Mesendoderm (in vitro differentiated cells): ENCODE measurements at places on chromosomes 16 and 17.

- peak; percentile 92 for DNase-seq
These were observed at the start of gene NAE1 for GRCh38 chr16:66830422-66831404. NAE1 (minus strand) TSS chr16:66830976; CDS start chr16:66830899, 77 bp downstream.

DNA sequence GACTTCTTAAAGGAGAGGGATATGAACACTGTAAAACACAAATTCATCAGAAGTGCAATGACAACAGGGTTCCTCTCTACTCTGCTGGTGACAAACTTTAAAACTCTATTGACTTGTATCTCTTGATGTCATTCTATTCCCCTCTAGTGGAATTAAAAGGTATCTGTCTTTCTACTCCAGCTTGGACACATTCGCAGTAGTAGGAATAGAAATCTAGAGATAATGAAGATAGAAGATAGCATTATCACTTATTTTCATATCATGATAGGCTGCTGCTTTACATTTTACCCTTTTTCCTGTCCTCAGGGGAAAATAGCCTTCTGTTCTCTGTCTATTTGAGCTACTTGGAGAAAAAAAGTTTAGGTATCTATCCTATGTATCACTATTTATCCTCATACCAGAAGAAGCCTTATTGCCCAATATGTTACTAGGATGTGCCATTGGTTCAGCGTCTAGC is 209.6 kb upstream of the CACNG5 start:
- DNase-seq, result peak; percentile 45

- DNase-seq, result peak; percentile 36
These were observed 440 bp downstream of the NPRL3 start for GRCh38 chr16:138049-138417.

GRCh38 chr16:4366016-4366415 is 5.6 kb upstream of the VASN start:
- DNase-seq, result no peak

GRCh38 chr16:4777339-4778049 is 10.5 kb upstream of the ZNF500 start:
- DNase-seq, result no peak

- DNase-seq, result no peak
These were observed 257 bp downstream of the SNAI3 start for GRCh38 chr16:88686062-88686438.

DNA sequence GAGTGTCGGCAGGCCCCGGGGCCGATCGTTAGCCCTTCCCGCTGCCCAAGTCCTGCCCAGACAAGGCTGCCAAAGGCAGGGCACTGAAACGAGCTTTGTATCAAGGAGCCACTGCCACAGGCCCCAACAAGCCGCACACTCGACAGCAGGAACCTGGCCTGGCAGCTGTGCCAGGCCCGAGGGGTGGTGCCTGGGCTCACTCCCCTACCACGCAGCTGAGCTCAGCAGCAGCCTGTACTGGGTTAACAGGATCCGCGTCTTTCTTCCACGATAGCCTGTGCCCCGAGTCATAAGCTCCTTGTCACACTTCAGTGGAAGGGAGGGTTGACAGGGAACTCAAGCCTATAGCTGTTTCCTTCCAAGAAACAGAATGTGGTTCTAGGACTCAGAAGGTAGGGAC is 87.9 kb downstream of the ABR start:
- DNase-seq, result no peak

GRCh38 chr17:63998050-63998720 is at the start of gene PRR29:
PRR29 (plus strand) TSS chr17:63998351; CDS start chr17:63998365, 14 bp downstream.
- DNase-seq, result peak; percentile 85

GRCh38 chr17:73551759-73552158 is 92.5 kb downstream of the SDK2 start:
- DNase-seq, result peak; percentile 65

- peak; percentile 29 for DNase-seq
These were observed 58.2 kb downstream of the STX8 start for GRCh38 chr17:9517396-9517795.

DNA sequence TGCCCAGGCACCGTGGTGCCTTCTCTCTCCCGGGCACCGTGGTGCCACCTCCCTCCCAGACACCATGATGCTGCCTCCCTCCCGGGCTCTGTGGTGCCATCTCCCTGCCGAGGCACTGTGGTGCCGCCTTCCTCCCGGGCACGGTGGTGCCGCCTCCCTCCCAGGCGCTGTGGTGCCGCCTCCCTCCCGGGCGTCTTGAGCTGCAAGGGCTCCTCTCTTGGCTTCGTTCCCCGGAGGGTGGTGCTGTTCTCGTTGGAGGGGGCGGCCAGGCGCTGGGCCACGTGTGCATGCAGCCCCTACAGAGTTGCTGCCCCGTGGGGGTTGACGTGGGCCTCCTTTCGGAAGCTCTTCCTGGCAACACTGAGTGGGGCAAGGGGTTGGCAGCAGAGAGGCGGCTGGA is 8.2 kb downstream of the CENPX start:
- no peak for DNase-seq

GRCh38 chr17:45073414-45074070 is 12.4 kb downstream of the NMT1 start:
- peak; percentile 38 for DNase-seq

- no peak for DNase-seq
These were observed 64.8 kb downstream of the CMIP start for GRCh38 chr16:81509404-81509803.

DNA sequence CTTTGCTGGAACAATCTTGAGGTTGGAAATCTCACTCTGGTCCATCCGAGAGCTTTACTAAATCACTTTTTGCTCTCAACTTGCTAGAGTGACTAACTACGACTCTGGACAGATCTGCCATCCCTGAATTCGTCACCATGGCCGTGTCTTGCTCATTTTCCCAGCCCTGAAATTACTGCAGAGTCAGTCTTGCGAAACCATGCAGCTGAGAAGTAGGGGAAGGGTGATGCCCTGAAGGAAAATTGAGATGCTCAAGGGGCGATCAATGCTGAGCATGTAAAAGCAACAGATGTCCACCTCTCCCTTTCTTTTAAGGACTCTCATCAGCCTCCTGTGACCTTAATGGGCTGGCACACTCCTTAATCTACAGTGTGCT is 18.8 kb downstream of the PCTP start:
- DNase-seq, result no peak

DNA sequence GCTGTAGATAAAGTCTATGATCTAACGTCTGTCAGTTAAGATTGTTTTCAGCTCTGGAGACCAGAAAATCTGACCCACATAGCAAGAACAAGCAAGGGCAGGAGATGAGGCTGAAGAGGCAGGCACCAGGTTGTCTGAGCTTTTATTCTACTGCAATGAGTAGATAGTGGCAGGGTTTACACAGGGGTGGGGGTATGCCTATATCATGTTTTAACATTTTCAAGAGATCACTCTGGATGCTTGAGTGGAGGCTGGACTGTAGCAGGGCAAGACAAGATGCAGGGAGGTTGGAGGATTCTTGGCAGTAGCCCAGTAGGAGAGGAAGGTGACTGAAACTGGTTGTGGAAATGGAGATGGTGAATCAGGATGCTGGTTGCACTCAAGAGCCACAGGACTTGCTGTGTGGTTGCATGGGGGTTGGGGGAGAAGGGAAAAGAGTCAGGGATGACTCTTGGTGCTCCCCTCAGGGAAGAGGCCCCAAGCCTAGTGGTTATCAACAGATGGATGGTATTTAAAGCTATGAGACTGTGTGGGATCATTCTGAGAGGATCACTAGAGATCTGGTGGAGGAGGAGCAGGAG is 143.1 kb upstream of the KCNJ18 start:
- DNase-seq, result no peak

GRCh38 chr16:87053016-87053982 is 263.9 kb downstream of the C16orf95 start:
- peak; percentile 89 for DNase-seq

DNA sequence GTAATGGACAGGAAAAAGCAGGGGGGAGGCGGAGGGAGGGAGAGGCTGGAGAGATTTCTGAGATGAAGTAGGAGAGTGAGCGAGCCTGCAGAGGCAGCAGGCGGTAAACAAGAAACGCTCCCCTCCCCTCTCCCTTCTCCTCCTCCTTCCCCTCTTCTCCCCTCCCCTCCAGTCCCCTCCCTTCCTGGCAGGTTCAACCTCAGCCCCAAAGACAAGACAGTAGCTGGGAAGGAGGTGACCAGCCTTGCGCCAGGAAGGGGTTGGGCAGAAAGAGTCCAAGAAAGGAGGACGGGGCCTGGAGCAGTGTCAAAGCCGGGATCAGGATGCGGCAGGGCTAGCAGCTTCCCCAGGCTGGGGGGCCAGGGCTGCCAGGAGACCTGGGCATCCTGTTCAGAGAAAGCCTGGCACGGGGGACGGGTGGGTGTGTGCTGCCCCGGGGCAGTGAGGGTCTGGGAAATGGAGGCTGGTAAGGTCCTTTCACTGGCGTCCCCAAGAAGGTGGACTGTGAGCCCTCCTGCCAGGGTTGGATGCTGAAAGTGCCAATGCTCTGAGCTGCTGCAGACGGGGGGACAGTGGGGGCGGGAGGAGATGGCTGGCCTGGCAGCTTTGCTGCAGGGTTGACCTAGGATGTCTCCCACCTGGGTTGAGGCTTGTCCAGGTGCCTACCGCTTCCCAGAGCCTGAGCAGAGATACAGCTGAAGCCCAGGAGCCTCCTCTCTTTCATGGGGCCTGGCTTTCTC is 261.6 kb upstream of the TNRC6C start:
- DNase-seq, result peak; percentile 57

- DNase-seq, result no peak
These were observed 16.1 kb downstream of the MRM3 start for GRCh38 chr17:798246-798645.

GRCh38 chr16:85524365-85524629 is 88.8 kb upstream of the GSE1 start:
- DNase-seq, result no peak

- DNase-seq, result no peak
These were observed 59.9 kb upstream of the ATF7IP2 start for GRCh38 chr16:10325783-10326543.
